ENCODE measurements at places on chromosomes 5 and 9.

- no peak for DNase-seq
Observed at GRCh38 chr9:30722065-30722464, 1662.4 kb upstream of the ACO1 start.

- DNase-seq = peak; percentile 3
Observed at GRCh38 chr9:117555964-117556629, 141.2 kb upstream of the ASTN2 start.

- peak; percentile 38 for DNase-seq
Observed at GRCh38 chr9:33446946-33447798, at the start of gene AQP3. TSS of gene AQP3 (minus strand) at chr9:33447593. CDS start at chr9:33447530, 63 bp downstream.

DNA sequence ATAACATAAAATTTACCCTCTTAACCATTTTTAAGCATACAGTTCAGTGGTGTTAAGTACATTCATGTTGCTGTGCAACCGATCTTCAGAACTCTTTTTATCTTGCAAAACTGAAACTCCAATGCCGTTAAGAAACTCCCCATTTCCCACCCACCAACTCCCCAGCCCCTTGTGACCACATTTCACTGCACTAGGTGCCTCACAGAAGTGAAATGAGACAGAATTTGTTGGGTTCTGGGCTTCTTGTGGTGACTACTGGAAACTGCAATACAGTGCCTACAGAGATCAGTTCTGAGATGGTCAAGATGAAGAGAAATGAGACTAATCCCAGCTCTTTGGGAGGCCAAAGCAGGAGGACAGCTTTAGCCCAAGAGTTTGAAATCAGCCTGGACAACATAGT lies 202.1 kb upstream of the SLC30A5 start:
- DNase-seq = peak; percentile 5

DNA sequence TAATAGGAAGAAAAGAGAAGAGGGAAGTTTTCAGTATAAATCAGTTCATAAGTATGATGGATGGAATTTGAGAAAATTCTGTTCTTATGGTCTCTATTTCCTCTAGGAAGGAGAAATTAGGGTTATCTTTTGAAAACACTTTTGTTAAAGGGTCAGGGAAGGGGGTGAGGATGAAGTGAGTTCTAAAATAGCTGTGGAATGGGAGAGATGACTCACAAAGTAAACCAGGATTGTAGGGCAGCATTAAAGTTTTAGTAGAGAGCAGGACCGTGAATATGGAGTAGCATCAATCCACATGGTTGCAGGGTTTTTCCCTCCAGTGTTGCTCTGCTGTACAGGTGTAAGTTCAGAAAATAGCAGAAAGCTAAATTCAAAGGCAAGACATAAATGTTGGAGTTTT lies 32.4 kb downstream of the MUSK start:
- no peak for DNase-seq

DNA sequence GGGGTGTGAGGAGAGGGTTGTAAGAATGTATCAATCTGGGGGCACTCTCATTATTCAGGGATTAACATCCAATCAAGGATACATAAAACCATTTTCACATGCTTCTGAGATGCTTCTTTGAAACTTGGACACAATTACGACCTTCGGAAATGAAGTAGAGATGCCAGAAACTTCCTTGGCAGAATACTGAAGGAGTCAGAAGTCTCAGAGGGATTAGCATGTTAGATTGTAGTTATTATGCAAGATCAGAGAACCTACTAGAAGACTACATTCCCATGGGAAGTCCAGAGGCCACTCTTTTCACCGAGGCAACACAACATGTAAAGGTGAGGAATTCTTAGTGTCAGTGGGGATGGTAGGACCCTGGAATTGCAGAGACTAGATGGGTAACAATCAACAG lies 5.1 kb upstream of the SLC22A4 start:
- DNase-seq = no peak

- DNase-seq = no peak
Observed at GRCh38 chr9:134590240-134591081, 51.1 kb upstream of the COL5A1 start.

DNA sequence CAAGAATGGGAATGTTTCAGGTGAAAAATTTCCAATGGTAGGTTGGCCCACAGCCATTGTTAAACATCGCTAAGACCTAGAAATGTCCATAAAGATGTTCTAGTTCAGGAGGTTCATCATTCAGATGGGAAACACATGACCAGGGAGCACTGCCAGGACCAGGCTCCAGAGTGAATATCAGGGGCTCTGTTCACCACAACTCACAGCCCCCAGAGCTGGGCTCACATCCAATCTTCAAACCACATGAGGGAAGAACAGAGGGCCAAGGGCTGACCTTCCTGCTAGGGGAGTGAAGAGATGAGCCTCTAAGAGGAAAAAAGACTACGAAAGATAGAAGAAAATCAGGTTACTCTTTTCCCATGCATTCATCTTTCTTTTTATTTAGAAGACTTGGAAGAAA lies 205.8 kb downstream of the SEMA5A start:
- DNase-seq = no peak

DNA sequence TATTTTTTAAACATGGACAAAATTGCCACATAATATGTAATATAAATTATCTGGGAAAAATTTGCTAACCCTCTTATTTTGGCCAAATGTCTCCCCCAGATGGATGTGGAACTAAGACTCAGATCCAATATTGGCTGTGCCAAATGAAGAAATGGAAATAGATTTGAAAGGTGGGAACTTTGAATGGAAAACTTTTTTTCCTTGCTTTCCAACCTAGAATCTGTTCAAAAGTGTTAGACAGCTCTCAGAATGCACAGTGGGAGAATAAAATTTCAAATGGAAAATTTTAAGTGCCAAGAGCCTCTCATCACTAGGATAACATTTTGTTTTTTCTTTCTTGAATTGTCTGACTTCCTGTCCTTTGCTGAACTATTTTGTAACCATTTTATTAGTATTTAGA lies 142.6 kb upstream of the GAS1 start:
- DNase-seq = no peak

DNA sequence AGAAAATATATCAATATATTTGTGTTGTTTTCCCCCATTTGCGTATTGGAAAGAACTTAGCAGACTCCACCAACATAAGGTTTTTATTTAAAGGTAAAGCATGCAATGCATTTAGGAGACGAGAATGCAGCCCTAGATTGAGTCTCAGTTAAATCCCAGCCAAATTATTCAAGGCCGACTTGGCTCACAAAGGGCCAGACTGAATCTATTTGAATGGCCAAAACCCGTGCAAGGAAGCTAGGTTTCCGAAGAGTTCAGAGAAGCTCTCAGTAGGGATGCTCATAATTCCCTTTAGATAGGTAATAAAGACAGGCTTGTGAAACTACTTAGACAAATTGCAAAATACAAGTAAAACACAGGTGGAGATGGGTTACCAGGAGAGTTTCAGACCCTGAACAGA lies 520.3 kb downstream of the CDH9 start:
- no peak for DNase-seq

DNA sequence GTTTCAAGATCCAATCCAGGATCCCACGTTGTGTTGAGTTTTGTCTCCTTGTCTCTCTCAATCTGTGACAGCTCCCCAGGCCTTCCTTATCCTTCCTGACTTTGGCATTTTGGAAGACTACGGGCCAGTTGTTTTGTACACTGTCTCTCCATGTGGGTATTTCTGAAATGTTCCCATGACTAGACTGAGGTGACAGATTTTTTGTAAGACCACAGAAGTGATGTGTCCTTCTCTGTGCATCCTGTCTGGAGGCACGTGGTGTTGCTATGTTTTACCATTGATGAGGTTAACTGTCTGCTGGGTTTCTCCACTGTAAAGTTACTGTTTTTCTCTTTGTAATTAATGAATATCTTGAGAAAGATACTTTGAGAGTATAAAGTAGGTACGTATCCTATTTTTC lies 15.7 kb upstream of the PDZD2 start:
- no peak for DNase-seq

DNA sequence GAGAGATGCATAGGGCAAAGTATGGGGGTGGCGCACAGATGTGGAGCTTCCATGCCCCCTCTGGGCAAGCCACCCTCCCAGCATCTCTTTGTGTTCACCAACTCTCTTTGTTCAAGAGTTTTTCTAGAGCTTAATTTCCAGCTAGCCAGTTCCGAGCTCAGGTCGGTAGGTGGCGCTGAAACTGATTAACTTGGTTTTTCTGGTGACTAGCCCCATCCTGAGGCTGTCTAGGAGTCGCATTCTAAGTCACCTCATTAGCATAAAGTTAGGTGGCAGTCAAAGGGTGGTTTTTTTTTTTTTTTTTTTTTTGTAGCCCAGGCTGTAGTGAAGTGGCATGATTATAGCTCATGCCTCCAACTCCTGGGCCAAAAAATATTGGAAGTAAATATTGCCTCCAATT lies 476.4 kb downstream of the KDM4C start:
- peak; percentile 30 for DNase-seq

DNA sequence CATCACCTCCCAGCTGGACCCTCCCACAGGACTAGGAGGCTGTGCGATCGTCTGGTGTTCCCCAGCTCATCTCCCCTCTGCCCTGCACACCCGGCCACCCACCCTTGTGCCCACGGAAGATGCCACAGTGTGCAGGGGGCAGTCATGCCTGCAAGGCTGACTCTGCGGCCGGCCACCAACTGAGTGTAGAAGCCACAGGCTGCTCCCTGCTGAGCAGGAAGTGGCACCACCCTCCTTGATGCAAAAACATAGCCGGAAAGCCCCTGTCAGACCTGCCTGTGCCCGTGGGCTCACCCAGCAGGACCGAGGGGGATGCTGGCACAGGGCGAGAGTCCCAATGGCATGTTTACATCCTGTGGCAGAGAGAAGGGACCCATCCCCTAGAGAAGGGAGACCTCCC lies 40.3 kb upstream of the SLC12A7 start:
- no peak for DNase-seq

GRCh38 chr9:137970686-137971476 lies 93.3 kb downstream of the CACNA1B start:
- DNase-seq = no peak

DNA sequence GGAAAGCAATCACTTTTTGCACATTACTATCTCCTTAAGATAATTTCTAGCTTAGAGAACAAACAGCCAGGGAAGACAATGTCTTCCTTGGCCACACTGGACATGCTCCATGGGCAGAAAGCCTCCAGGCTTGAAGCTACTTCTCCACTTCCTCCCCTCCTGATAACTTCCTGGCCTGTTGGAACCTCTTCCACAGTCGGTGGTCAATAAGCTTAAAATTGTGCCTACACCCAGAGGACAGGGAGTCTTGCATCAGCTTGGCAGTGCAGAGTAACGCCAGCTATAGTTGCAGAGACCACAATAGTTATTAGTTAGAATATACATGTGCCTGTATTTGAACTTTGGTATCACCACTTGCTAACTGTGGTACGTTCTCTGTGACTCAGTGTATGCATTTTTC lies 58.1 kb upstream of the ABCA1 start:
- no peak for DNase-seq

GRCh38 chr5:74927336-74927735 lies 61.1 kb upstream of the FAM169A start:
- DNase-seq = no peak

DNA sequence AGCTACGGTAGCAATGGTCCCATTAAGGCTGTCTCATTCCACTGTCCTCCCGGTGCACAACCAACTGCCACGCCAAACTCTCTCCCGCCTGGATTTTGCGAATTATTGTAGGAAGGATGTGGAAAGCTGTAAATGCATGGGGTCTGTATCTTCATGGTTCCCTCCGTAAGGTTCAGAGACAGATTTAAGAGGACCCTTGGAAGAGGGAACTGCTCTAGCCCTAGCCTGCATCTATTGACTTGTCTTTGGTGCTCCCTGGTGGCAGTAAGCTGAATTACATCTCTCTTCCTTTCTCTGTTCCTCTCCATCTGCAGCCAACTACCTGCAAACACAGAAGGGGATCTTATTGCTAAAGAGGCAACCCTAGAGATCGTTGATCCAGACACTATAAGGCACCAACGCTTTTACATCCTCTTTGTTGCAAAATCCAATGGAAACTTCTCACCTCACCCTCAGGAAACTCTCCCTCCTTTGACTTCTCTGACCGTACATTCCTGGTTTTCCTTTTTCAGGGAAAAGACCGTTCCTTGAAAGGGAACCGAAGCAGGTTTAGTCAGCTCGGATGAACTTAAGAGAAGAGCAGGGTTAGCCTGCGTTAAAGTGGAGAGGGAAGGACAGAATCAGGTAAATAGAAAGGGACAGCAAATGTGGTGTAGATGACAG lies 11.9 kb downstream of the CAPSL start:
- DNase-seq = peak; percentile 51

GRCh38 chr9:70058569-70059116 lies 15.0 kb downstream of the MAMDC2 start:
- DNase-seq = no peak

DNA sequence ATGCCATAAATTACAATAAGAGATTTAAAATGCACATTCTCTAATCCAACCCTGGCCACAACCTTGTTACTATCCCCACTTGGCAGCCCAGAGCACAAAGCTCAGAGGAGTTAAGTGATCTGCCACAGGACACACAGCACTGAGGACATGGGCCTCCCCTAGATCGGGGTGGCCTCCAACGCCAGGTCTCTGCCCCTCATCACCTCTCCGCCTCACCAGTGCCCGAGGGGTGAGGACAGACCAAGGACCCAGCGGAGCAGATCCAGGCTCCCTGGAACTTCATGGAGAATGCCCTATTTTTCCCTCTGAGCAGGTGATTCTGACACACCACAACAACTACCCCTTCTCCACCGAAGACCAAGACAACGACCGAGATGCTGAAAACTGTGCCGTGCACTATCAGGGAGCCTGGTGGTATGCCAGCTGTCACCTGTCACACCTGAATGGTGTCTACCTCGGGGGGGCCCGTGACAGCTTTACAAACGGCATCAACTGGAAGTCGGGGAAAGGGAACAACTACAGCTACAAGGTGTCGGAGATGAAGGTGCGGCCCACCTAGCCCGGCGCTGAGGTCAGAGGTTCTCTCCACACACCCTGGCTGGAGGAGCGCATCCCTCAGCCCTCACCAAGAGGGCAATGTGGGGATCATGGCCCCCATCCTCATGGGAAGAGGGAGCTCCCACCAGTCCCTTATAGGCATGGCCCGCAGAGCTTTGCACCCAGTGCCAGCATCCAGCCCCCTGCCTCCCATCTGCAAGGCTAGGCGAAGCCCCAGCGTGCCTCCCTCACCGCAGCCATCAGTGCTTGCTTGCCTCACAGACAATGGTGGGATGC lies 12.5 kb upstream of the FCN2 start:
- DNase-seq = no peak

DNA sequence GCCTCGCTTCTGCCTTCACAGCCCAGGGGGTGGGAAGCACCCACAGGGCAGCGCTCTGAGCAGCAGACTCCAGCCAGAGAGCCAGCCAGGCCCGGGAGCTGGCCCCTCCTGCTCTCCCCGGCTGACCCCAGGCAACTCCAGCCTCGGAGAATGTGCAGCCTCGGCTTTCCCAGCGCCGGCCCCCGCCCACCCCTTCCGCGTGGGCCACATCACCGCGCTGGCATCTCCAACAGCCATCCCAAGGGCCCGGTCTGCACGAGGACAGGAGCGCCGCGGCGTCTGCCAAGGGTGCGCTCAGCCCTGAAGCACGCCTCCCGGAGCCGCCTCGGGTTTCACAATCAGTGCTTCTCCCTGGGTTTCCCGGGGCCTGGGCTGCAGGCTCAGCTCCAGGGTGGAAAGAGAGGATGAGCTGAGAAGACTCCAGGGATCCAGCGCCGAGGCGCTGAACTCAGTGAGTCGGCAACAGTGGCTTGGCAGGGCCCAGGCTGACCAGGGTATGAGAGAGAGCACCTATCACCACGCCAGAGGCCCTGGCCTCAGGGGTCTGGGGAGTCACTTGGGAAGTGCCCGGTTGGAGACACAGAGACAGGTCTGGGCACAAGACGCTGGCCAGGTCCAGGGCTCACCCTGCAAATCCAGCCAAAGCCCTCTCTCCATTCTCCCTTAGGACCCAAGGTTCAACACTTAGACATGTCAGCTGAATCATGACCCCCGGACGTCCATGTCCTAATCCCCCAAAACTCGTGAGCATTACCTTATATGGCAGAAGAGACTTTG lies 79.6 kb downstream of the ADAMTS2 start:
- no peak for DNase-seq
